ENCODE measurements at places on chromosomes 5 and 9.

- DNase-seq: no peak
Observed at GRCh38 chr9:98182889-98183599, 9.4 kb downstream of the CORO2A start.

- no peak for DNase-seq
Observed at GRCh38 chr9:5976674-5977397, 38.6 kb downstream of the RANBP6 start.

DNA sequence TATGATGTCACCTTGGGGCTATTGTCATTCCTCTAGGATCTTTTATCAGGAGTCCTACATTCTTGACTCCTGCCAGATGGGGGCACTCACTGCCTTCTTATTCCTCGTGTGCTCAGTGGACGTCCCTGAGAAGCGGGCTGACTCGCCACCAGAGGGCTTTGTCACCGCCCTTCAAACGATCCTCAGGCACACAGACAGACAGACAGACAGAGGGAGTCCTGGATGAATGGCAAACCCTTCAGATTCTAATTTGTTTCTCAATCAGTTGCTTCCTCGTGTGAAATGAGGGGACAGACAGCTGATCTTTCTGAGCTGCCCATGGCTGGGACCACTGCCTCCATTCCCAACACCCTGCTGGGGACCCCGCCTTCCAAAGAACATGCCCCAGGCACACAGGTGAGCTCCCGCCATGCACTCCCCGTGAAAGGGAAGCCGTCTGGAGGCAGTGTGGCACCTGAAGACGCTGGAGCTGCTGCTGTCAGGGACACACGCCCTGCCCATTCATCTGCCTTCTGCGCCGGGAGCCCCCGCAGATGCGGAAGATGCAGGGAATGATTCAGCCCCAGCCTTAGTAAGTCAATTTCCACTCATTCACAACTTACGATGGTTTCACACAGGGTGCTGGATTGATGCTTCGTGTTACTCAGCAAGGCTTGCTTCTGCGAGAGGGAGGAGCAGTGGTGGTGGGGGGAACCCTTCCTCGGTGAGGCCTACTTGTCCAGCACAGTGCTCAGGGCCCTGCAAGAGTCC lies 24.9 kb upstream of the SH3PXD2B start:
- DNase-seq: peak; percentile 65

- DNase-seq: no peak
Observed at GRCh38 chr9:123329329-123329955, 26.6 kb upstream of the CRB2 start.
